GM23338 (cell line): ENCODE measurements at places on chromosomes 12 and 14. TPM values are rescaled to one million over a fixed set of nuclear protein-coding genes. Genes with fewer than 3 reads are reported as not detected.

C12orf60 gene
- 1.7 and 1.9 TPM in 2 replicates for total RNA-seq

- no peak for DNase-seq
Observed at GRCh38 chr12:116962197-116962596, 51.4 kb downstream of the FBXW8 start.

DNA sequence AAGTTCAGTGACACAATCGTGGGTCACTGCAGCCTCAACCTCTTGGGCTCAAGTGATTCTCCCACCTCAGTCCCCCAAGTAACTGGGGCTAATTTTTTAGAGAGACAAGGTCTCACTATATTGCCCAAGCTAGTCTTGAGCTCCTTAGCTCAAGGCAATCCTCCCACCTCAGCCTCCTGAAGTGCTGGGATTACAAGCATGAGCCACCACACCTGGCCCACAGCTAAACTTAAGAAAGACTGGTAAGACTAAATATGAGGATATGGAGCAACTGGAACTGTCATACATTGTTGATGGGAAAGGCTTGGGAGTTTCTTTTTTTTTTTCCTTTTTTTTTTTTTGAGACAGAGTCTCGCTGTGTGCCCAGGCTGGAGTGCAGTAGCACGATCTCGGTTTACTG lies 34.0 kb downstream of the VRTN start:
- no peak for DNase-seq

DNA sequence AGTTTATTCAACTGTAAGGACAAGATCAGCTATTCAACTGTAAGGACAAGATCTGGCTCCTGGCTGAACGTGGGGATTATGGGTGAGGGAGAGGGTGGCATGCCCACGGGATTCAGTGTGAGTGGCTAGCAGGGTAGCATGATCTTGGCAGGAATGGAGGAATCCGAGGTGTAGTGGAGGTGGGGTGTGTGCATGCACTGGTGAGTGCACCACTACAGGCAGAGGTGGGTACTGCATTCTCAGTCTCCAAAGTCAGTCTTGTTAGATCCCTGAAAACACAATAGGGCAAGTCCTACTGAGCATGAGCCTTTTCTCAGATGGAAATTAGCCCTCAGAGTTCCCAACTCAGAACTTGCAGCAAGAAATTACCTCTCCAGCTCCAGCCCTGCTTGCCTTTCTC lies 32.2 kb upstream of the DCD start:
- DNase-seq = peak; percentile 88

DNA sequence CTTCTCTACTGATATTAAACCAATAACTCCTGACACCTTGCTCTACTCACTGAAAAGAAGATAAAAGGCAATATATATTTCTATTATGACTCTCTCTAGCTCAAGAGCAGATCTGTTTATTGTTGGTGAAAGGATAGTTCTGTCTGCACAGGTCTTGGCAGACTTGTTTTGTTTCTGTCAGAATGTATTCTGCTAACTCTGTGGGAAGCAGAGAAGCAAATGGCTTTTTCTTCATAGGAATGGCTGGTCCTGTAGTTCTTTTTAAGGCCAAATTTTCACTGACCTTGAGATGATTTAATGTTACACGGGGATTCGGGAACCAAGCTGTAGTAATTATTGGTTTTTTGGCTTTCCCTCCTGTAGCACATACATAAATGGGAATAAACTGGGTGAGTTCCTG lies 512.1 kb downstream of the DIO2 start:
- DNase-seq = no peak

ADGRD1 gene
- total RNA-seq = 0.08 and 1.4 TPM in 2 replicates

GRCh38 chr12:69330475-69331473 lies 17.4 kb upstream of the LYZ start:
- peak; percentile 87 for DNase-seq

DNA sequence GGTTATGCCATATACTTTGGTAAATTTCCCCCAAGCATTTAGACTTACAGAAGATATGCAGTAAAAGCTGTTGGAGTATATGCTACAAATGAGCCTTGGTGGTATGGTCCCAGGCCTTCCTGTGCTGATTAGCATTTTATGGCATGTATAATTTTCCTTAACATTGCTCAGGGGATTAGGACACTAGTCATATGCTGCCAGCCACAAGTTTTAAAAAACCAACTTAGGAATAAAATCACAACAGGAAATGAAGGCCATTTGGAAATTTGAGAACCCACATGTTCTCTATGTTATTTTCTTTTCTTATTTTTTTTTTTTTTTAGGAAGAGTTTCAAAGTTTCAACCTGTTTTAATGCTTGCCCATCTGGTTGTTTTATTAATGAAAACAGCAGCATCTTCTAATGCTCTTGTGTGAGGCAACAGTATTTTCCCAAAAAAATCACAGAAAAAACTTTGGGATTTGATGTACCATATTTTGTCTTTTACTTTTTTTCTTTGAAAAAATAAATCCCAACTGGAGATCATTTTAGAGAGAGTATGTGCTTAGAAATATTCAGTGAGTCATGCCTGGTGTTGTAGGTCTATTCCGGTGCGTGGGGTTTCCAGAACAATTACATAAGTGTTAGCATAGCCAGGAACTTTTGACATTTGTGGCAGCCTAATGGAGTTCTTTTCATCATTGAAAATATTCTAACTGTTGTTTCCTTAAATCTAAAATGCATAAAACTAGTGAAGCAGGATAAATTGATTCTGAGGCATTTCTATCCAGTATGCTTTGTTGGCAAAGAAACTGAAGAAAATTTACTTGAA lies 21.7 kb upstream of the DUSP6 start:
- DNase-seq = no peak

- no peak for DNase-seq
Observed at GRCh38 chr14:50363714-50364111, 33.0 kb downstream of the CDKL1 start.

DNA sequence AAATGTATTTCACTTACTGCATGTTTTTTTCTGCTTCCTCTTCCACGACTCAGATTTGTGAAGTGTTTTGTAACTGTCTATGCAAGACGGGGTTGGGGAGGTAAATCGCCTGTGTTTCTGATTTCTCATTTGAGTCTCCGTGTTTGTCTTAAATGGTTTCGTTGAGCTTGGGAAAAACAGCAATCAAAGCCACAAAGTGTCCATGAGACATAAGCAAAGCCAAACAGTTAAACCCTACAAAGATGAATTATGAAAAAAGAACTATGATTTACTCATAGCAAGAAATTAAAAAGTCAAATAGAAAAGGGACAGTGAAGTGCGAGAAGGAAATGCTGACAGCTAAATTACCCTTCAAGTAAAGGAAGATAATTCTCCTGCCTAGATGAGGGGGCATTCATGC lies 164.3 kb upstream of the TMPO start:
- DNase-seq = no peak

GRCh38 chr12:102021540-102022246 lies 40.1 kb downstream of the WASHC3 start:
- DNase-seq = no peak

C12orf50 gene
- total RNA-seq = 0.03 TPM in 1 of 2 replicates, not detected in the other

- DNase-seq = no peak
Observed at GRCh38 chr12:70831543-70831942, 89.0 kb downstream of the PTPRR start.

DNA sequence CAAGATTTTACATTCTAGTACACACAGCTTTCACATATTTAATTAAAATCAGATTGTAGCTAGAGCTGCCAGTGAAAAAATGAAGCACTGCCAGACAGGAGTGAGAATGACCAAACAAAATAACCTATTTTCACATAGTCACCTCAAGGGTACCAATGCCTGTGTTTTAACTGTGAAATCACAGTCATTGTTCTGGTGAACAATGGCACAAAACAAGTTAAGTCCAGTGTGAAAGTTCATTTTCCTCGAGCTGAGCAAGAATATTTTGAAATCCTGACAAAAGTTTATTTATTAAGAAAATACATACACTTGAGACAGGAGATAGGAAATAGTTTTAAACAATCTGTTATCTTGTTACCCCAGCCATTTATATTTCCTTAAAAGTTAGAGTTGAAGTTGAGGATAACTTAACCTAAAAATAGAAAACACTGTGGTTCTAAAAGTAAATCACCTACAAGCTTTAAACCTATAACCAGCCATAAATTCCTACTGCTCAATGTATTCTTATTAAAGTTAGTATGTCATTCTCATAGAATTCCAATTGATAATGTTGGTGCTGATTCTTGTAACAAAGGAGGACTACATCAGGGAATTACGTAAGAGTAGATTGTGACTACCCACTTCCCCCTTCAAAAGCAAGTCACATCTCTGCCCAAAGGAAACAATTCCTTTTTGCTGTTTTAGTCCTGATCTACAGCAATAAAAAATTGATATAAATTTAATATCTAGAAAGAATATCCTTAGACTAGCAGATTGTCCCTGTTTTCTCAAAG lies 15.9 kb downstream of the DENND5B start:
- DNase-seq = no peak

- DNase-seq = peak; percentile 5
Observed at GRCh38 chr14:26204366-26204727, 393.5 kb downstream of the NOVA1 start.

ANKRD33 gene
- 0.27 and 1.7 TPM in 2 replicates for total RNA-seq

DNA sequence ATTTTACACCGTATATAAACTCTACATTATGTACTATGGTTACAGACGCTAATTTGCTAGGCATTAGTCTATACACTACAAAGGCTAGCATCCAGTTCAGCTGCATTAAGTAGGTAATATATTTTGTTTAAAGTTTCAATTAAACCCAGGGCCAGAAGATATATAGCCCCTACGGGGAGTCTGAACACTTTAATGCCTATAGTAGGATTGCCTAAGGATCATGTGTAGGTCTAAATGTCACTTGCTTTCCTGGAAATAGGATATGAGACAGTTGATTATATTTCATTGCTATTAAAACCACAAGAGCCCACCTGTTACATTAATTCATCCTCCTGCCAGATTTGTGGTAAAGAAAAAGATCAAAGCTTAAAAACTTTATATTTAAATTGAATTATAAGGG lies 286.9 kb downstream of the TMTC2 start:
- no peak for DNase-seq

DNA sequence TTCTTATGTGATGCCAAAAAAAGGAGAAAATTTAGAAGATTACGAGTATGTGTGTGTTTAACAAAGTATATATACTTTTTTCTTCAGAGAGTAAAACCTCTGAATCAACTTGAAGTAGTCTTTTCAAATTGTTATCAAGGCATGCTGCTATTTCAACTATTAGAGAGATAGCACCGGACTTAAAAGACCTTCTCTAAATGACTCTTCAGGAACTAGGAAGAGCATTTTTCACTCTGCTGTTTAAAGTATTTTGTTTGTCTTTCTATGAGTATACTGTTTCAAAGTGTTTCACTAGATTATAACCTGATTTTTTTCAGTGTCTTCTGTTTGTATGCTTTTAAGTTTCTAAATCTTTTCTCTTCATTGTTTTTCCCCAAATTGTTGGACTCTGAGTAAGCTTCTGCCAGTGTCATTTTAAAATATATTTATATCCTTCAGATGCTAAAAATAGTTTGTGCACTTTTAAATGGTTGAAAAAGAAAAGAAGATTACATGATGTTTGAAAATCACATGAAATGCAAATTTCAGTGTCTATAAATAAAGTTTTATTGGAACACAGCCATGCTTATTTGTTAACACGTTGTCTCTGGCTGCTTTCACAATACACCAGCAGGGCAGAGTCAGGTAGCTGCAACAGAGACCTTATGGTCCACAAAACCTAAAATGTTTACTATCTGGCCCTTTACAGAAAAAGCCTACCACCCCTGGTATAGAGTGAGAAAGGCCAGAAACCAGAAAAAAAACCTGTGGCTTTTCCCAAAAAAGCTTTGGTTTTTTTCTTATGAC lies 21.3 kb downstream of the CRADD start:
- DNase-seq = peak; percentile 30

GRCh38 chr12:47980197-47980596 lies 16.8 kb downstream of the TMEM106C start:
- DNase-seq = no peak

DNA sequence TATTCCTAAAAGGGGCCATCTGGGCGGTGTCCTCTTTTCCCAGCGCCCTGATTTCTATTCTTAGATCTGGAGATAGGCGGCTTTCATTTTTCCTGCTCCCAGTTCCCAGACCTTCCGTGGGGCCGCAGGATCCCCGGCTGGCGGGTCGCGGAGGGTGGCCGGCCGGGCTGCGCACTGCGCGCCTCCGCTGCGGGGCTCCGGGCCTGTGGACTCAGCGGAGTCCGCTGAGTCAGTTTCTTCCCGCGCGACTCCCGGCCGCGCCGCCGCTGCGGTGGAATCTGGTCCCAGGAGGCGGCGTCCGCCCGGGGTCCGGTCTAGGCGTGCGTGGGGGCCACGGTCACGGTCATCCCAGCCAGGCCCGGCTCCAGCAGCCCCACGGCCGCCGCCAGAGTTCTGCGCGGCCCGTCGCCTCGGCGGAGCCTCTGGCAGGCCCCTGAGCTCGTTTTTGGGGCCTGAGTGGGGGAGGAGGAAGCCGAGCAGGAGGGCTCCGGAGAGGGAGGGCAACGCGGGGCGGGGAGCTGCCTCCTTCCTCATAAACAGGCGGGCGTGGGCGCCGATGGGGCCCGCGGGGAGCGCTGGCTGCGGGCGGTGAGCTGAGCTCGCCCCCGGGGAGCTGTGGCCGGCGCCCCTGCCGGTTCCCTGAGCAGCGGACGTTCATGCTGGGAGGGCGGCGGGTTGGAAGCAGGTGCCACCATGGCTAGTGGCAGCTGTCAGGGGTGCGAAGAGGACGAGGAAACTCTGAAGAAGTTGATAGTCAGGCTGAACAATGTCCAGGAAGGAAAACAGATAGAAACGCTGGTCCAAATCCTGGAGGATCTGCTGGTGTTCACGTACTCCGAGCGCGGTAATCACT lies at the start of gene LRRK2:
Gene LRRK2, plus strand, starts transcription at position 559 of the 853 bp plus-strand sequence. Its CDS starts 135 bp downstream, at position 694.
- peak; percentile 55 for DNase-seq

DNA sequence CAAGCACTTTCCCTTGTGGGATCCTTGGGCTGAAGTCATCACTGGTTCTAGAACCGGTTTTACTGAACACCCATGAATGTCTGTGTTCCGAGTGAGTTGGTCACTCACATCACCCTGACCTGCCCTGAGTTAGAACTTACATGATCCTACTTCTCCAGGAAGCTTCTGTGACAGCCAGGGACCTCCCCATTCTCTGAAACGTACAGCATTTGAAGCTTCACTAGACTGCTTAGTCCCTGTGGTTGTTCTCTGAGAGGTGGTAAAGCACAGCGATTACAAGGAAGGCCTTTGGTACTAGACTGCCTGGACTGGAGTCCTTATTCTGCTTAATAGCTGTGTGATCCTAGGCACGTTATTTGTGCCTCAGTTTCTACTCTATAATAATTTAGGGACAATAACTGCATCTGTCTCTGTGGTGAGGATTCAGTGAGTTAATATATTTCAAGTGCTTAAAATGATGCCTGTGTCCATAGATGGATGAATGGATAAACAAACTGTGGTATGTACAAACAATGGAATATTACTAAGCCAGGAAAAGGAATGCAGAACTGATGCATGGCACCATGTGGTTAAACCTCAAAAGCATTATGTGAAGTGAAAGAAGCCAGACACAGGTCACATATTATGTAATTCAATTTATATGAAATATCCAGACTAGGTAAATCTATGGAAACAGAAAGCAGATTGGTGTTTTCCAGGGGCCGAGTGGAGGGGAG lies 54.7 kb upstream of the DDX11 start:
- DNase-seq = no peak
